ENCODE measurements at places on chromosomes 16 and 17. TPM values are rescaled to one million over a fixed set of nuclear protein-coding genes. Genes with fewer than 3 reads are reported as not detected.
A peak's percentile ranks its signal among the peaks of the same experiment; 100 is the strongest.

The CHD3 gene
- total RNA-seq, result 93.0 TPM

The KLHL10 gene
- total RNA-seq, result 0.29 TPM

DNA sequence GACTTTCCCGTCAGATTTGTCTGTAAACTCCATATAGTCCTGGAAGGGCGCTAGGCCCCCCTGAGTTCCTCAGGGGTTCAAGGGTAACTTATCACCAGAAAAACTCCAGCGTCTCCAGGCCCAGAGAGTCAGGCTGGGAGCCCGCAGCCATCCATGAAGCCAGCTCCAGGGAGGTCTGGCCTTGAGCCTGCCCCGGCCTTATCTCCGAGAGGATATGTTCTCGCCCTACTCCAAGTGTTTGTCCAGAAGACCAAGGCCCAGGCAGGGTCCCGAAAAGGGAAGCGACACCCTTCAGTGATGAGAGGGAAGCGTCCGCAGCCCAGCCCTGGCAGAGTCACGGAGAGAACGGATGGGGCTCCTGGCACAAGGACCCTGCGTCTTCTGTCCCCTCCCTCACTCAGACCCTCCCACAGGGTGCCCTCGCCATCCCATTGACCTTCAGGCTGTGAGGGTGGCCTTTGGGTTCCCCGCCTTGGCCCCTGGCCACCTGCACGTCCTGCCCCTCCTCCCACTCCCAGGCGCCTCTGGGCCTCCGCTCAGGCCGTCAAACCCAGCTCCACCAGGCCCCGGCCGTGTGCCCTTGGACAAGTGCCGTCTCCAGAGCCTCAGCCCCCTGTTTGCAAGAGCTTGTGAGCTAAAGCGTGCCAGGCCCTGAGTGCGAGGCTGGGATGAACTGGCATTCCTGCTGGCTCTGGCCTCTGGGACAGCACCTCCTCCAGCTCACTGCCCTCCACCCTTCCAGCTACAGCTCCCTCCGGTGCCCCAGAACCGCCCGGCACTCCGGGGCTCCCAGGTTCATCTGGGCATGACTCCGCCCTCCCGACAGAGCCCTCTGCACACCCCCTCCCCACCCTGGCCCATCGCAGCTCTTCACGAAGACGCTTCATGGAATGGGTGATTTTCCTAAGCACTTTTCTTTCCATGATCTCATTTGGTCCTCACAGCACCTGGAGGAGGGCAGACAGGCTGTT, 83.4 kb downstream of the ZDHHC7 start:
- H3K27me3 ChIP-seq, result no peaks in the 10 kb centered on the region
- H3K4me1 ChIP-seq, result peaks cover 6% of the 10 kb centered on the region
- H3K4me3 ChIP-seq, result no peak overlapping the region
- H3K36me3 ChIP-seq, result no peaks in the 10 kb centered on the region
- H3K27ac ChIP-seq, result no peak overlapping the region

DNA sequence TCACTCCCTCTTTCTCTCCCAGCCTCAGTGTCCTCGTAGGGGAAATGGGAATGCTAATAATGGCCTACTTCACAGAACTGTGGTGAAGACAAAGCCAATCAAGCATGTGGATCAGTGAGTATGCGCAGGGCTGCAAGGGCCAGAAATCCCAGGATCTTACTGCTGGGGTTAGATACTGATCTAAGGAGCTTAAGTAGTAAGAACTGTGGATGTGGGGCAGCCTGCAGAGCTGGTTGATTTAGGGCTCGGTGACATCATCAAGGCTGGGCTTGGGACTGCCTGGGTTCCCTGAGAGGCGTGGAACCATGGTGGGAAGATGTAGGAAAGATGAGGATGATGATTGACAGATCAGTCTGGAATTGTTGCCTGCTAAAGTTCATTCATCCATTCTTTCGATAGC, 25.6 kb downstream of the GOSR2 start:
- no peak overlapping the region for H3K4me3 ChIP-seq
- H3K4me1 ChIP-seq, result peaks cover 8% of the 10 kb centered on the region
- DNase-seq, result no peak
- H3K27me3 ChIP-seq, result no peaks in the 10 kb centered on the region

- H3K4me1 ChIP-seq, result peaks cover 4% of the 10 kb centered on the region
- H3K4me3 ChIP-seq, result no peak overlapping the region
- no peaks in the 10 kb centered on the region for H3K27me3 ChIP-seq
- no peak for DNase-seq
- no peak overlapping the region for H3K27ac ChIP-seq
These were observed 275.7 kb downstream of the WWOX start for GRCh38 chr16:78375055-78375679.

- no peaks in the 10 kb centered on the region for H3K27me3 ChIP-seq
- H3K36me3 ChIP-seq, result no peaks in the 10 kb centered on the region
- peaks cover 41% of the 10 kb centered on the region for H3K4me1 ChIP-seq
- peak; percentile 92 for DNase-seq
- peak overlapping the region; percentile 78 for H3K4me3 ChIP-seq
These were observed 565 bp downstream of the MAP3K3 start for GRCh38 chr17:63622574-63623390.

- no peak overlapping the region for H3K4me3 ChIP-seq
- no peaks in the 10 kb centered on the region for H3K27me3 ChIP-seq
- H3K27ac ChIP-seq, result no peak overlapping the region
These were observed 67.0 kb downstream of the KLHDC4 start for GRCh38 chr16:87698676-87699199.

DNA sequence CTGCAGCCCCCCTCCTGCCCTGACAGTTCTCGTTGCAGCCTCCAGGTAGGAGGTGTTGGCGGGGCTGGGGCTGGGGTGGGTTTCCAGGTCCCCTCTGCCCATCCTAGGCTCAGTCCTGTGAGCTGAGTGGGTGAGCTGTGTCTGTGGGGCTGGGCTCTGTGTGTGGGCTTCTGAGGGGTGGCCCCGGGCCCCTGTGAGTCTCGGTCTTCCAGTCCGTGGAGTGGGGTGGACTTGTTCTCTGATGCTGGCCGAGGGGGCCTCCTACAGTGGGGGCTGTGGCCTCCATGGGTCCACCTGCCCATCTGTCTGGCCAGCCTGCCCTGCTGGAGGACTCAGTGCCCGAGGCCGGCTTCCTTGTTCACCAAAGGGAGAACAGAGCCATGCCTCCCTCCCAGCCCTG, 32.7 kb downstream of the SOX8 start:
- no peak overlapping the region for H3K4me3 ChIP-seq
- H3K36me3 ChIP-seq, result no peaks in the 10 kb centered on the region
- no peaks in the 10 kb centered on the region for H3K4me1 ChIP-seq
- no peak overlapping the region for H3K27ac ChIP-seq

- no peaks in the 10 kb centered on the region for H3K27me3 ChIP-seq
- no peaks in the 10 kb centered on the region for H3K36me3 ChIP-seq
- H3K4me1 ChIP-seq, result no peaks in the 10 kb centered on the region
- H3K27ac ChIP-seq, result no peak overlapping the region
- H3K4me3 ChIP-seq, result no peak overlapping the region
- no peak for DNase-seq
These were observed 190.9 kb upstream of the CDH11 start for GRCh38 chr16:65312795-65313194.

Data from upper lobe of right lung (tissue), 1 donor.